ENCODE measurements at places on chromosomes 7 and 10.

- H3K4me1 ChIP-seq = no peaks in the 10 kb centered on the region
- no peaks in the 10 kb centered on the region for H3K36me3 ChIP-seq
- H3K4me3 ChIP-seq = no peak overlapping the region
- H3K27ac ChIP-seq = no peak overlapping the region
Observed at GRCh38 chr7:140501966-140502365, 22.7 kb upstream of the MKRN1 start.

- no peaks in the 10 kb centered on the region for H3K27me3 ChIP-seq
- no peak overlapping the region for H3K4me3 ChIP-seq
- ATAC-seq = no peak
- no peaks in the 10 kb centered on the region for H3K36me3 ChIP-seq
Observed at GRCh38 chr7:99293167-99293566, 20.5 kb downstream of the MYH16 start.

GRCh38 chr7:123725586-123726171, 23.1 kb downstream of the WASL start:
- H3K36me3 ChIP-seq = peaks cover 22% of the 10 kb centered on the region
- no peaks in the 10 kb centered on the region for H3K27me3 ChIP-seq
- no peak overlapping the region for H3K27ac ChIP-seq
- H3K4me3 ChIP-seq = no peak overlapping the region
- no peak for ATAC-seq

GRCh38 chr10:93806903-93807302, 49.2 kb downstream of the LGI1 start:
- H3K36me3 ChIP-seq = no peaks in the 10 kb centered on the region
- H3K4me1 ChIP-seq = no peaks in the 10 kb centered on the region
- H3K4me3 ChIP-seq = no peak overlapping the region
- H3K27me3 ChIP-seq = peaks cover 31% of the 10 kb centered on the region

- peaks cover 4% of the 10 kb centered on the region for H3K36me3 ChIP-seq
- H3K27me3 ChIP-seq = peaks cover 58% of the 10 kb centered on the region
- no peak for ATAC-seq
- peak overlapping the region; percentile 54 for H3K4me3 ChIP-seq
- H3K4me1 ChIP-seq = peaks cover 51% of the 10 kb centered on the region
Observed at GRCh38 chr7:151244841-151245346, 3.6 kb downstream of the SMARCD3 start.

DNA sequence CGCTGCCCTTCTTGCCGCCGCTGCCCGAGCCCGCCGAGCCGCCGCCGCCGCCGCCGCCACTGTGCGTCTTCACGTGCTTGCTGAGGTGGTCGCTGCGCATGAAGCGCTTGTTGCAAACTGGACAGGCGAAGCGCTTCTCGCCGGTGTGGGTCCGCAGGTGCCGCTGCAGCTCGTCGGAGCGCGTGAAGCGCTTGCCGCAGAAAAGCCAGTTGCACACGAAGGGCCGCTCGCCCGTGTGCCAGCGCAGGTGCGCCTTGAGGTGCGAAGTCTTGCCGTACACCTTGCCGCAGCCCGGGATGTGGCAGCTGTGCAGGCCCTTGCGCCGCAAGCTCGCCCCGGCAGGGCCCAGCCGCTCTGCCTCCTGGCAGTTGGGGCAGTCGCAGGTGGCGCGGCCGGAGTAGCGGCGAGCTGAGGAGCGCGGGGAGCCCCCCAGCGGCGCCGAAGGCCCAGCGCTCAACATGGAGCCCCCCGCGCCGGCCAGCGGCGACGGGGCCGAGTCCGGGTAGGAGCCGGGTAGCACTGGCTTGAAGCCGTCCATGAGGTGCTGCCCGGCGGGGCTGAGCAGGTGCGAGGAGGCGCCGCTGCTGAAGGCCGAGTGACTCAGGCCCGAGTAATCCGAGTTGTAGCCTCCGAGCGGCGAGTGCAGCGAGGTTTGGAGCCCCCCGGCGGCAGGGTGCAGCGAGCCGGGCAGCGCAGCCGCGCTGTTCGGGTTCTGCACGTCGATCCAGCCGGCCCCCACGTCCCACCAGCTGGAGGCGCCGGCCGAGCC, 2.1 kb downstream of the SP8 start:
- peaks cover 11% of the 10 kb centered on the region for H3K4me1 ChIP-seq
- H3K36me3 ChIP-seq = peaks cover 6% of the 10 kb centered on the region
- no peak overlapping the region for H3K4me3 ChIP-seq

DNA sequence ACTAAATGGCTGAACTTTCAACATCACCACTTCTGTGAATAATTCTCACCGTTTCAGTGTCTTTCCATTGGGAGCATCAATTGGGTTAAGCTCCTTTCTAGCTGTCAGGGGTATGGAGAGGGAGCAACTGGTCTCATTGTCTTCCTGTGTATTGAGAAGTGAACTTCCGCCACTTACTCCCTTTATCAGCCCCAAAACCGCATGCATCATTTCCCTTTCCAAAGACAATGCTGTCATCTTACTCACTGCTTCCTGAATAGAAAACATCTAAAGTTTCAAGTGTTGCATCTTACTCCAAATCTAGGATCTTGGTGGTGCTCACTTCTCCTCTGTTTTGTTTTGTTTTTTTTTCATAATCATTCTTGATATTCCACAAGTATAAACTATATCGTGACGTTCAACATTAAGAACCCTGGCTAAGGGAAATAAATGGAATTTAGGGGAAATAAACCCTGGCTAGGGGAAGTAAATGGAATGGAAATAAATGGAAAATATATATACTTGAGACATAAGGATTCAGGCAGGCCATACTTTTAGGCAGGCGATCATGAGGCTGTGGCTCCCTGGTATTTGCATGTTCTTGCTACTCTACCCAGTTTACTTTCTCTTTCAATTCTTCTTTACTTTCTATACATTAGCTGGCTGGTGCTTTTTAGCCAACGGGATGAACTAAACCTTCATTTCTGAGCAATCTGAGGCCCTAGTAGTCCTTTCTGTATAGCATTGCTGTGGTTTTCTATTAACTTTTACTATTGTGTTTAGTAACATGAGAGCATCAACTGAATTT, 371.9 kb downstream of the BMPER start:
- no peaks in the 10 kb centered on the region for H3K36me3 ChIP-seq
- no peaks in the 10 kb centered on the region for H3K27me3 ChIP-seq
- no peaks in the 10 kb centered on the region for H3K4me1 ChIP-seq

DNA sequence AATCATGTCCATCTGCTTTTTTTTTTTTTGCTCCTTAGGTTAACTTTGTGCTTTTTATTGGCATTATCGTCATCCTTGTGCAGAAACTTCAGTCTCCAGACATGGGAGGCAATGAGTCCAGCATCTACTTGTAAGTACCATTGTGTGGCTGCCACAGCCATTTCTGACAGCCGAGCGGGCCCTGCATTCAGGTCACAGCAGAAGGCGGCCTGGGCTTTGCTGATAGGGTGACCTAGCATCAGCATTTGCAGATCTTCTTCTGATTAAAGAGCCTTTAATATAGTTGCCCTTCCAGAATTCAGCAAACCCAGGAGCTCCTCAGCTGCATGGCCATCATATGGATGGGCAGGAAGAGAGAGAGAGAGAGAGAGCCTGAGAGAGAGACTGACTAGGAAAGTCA, 40.5 kb downstream of the ADCYAP1R1 start:
- peaks cover 41% of the 10 kb centered on the region for H3K27me3 ChIP-seq
- no peak overlapping the region for H3K27ac ChIP-seq
- no peak overlapping the region for H3K4me3 ChIP-seq
- no peak for ATAC-seq

DNA sequence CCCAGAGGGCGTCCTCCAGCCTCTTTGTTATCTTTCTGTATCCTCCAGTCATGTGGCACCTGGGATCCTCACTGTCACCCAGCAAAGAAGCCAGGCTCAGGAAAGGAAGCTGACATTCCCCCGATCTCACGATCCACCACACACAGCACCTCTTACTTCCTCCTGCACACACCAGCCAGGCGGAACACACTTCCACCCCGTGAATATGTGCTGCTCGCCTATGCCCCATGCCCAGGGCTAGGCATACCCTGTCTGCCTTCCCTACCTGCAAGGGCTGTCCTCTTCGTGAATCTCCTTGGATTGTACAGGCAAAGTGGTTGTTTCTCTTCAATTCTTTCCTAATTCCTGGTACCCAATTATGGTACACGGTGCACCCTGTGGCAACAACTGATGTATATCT, 191.0 kb downstream of the TNS3 start:
- H3K4me1 ChIP-seq = peaks cover 12% of the 10 kb centered on the region
- peak overlapping the region; percentile 65 for H3K27ac ChIP-seq
- H3K4me3 ChIP-seq = no peak overlapping the region
- H3K36me3 ChIP-seq = peaks cover 68% of the 10 kb centered on the region
- H3K27me3 ChIP-seq = no peaks in the 10 kb centered on the region
- ATAC-seq = peak; percentile 63

- no peak overlapping the region for H3K27ac ChIP-seq
- H3K4me1 ChIP-seq = no peaks in the 10 kb centered on the region
- peaks cover 64% of the 10 kb centered on the region for H3K27me3 ChIP-seq
- no peak for ATAC-seq
- no peaks in the 10 kb centered on the region for H3K36me3 ChIP-seq
Observed at GRCh38 chr7:1397491-1398327, 61.6 kb downstream of the MICALL2 start.

GRCh38 chr7:136956232-136956631, 87.8 kb downstream of the CHRM2 start:
- H3K4me3 ChIP-seq = no peak overlapping the region
- no peaks in the 10 kb centered on the region for H3K27me3 ChIP-seq
- no peaks in the 10 kb centered on the region for H3K36me3 ChIP-seq

DNA sequence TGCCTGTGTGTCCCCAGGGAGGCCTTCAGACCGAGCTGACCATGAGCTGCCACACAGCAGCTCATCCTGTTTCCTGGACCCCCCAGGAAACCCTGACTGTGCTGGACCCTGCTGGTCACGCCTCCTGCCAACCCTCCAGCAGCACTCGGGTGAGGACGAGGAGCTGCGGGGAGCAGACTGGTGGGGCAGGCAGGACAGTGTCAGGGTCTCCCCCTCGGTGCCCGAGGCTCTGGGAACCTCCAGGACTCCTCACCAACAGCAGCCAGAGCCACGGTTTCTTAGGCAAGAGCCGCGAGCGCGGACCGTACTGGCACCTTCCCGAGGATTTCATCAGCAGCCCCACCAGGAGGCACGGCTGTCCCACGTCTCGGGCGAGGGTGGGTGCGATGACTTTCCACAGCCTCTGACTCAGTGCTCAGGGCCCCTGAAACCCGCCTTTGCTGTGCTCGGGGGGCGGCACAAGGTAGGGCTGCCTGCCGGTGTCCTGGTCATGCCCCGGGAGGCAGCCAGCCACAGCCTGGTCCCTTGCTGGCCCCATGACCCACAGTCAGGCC, 186.9 kb downstream of the ELFN1 start:
- H3K4me1 ChIP-seq = no peaks in the 10 kb centered on the region
- no peak overlapping the region for H3K27ac ChIP-seq
- ATAC-seq = no peak
- H3K27me3 ChIP-seq = no peaks in the 10 kb centered on the region

- H3K36me3 ChIP-seq = peaks cover 4% of the 10 kb centered on the region
- ATAC-seq = no peak
- no peak overlapping the region for H3K27ac ChIP-seq
- peaks cover 9% of the 10 kb centered on the region for H3K27me3 ChIP-seq
- H3K4me3 ChIP-seq = no peak overlapping the region
Observed at GRCh38 chr10:71799608-71800453, 26.5 kb upstream of the VSIR start.

- H3K27ac ChIP-seq = no peak overlapping the region
- no peaks in the 10 kb centered on the region for H3K4me1 ChIP-seq
- ATAC-seq = no peak
- H3K27me3 ChIP-seq = no peaks in the 10 kb centered on the region
- H3K4me3 ChIP-seq = no peak overlapping the region
- H3K36me3 ChIP-seq = no peaks in the 10 kb centered on the region
Observed at GRCh38 chr10:117096599-117097201, 41.4 kb downstream of the VAX1 start.

GRCh38 chr10:86314616-86315548, 51.7 kb downstream of the GRID1 start:
- H3K27ac ChIP-seq = no peak overlapping the region
- peaks cover 44% of the 10 kb centered on the region for H3K27me3 ChIP-seq
- H3K4me1 ChIP-seq = no peaks in the 10 kb centered on the region
- H3K36me3 ChIP-seq = no peaks in the 10 kb centered on the region

DNA sequence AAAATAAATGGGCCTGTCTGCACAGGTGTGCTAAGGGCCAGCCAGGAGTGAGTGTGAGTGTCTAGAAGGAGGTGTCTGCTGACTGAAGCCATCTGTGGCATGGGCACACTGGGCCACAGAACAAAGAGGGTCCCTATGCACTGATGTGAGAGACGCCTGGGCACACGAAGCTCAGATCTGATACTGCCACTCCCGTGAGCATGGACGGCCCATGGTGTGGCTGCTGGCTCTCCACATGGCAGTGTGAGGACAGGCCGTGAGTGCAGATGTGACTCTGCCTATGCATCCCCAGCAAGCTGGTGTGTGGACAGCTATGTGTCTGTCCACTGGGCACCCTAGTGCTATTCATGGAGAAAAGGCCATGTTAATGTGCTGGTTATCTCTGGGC, 12.8 kb upstream of the MYL7 start:
- H3K27me3 ChIP-seq = no peaks in the 10 kb centered on the region
- no peak overlapping the region for H3K4me3 ChIP-seq
- H3K27ac ChIP-seq = no peak overlapping the region
- no peak for ATAC-seq
- H3K4me1 ChIP-seq = peaks cover 8% of the 10 kb centered on the region
- no peaks in the 10 kb centered on the region for H3K36me3 ChIP-seq
